ENCODE measurements at places on chromosomes 16 and 17.

DNA sequence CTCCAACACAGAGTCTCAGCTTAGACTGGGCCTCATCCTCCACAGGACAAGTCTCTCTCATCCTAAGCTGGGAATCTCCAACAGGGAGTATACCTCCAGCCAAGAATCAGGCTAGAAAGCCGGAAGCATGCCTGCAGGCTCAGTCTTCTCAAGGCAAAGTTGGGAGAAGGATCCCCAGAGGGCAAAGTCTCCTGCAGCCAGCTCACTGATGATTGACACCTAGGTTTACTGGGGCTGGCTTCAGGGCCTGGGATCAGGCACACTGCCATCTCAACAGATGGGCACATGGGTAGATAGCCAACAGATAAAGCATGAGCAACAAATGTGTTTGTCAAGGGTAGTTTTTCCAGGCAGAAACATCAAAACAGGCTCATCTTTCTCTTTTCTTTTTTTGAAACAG is 56.1 kb upstream of the TOX3 start:
- no peak for DNase-seq

DNA sequence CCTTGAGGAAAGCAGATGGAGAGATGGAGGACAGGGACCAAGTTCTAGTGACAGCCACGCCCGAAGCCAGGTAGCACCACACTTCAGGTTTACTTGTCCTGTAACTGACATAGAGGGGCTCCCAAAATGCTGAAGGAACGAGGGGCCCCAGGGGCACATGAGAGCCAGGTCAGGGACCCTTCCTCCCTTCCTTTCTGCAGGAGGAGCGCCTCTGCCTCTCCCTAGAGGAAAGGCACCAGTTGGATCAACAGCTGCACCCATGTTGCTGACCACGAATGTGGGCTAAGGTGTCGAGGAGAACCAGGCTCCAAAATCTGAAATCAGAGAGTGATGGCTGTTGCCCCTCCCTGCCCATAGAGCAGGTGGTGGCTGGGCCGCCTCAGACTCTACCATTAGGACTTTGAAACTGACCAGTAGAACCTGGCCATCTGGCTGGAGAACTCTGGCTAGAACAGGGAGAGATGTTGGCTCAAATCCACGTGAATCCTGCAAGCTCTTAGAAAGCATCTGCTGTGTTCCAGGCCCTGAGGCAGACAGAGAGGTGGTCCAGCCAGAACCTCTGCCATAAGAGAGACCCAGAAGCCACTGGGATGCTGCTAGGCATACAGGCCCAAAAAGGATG is 218.8 kb downstream of the KATNIP start:
- DNase-seq = no peak

DNA sequence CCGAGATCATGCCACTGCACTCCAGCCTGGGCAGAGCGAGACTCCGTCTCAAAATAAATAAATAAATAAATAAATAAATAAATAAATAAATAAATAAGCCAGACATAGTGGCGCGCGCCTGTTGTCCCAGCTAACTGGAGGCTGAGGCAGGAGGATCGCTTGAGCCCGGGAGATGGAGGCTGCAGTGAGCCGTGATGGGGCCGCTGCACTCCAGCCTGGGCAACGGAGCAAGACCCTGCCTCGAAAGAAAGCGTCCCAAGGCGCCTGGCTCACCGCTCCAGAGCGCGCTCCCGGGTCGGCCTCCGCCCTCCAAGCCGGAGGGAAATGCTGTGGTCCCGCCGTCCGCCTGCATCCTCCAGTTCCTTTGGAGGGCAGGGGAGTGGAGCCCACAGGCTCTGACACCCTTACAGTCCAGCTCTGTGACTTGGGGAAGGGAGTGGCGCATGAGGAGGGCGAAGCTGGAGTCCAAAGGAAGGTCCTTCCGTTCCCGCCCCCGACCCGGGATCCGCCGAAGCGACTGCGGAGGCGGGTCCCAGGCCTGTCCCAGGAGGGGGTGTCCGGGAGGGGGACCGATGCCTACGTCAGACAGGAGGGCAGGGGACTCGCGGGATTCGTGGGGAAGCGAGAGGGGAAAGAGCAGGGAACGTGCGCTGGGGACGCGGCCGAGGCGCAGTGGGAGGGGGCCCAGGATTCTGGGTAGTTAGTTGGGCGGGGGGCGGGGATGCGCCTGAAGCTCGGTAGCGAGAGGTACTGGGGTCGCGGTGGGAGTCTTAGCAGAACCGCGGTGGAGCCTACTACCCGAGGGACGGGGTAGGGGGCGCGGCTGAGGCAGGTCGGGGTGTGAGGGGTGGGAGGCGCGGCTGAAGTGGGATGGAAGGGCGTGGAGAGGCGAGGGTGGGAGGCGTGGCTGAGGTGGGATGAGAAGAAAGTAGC is 8.4 kb upstream of the TRPV2 start:
- DNase-seq = no peak

DNA sequence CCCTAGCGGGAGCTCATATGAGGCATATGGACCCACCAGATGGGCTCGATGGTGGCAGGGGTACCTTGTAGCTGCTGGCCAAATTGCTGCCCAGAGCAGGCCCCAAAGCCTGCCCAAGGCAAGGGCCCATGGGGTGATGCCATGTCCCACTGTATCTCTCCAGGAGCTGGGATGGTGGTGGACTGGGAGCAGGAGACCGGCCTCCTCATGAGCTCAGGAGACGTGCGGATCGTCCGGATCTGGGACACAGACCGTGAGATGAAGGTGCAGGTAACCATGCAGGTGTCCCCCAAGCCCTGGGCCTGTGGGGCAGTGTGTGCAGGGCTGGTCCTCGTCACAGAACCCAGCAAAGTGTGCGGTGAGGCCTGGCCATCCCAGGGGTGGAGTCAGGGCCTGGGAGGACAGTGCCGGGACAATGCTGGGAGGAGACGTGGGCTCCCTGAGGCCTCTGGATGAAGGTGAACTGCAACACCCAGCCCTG is 34.1 kb upstream of the CHMP6 start:
- no peak for DNase-seq

GRCh38 chr17:4956493-4957061 is 5.7 kb downstream of the ENO3 start:
- no peak for DNase-seq

DNA sequence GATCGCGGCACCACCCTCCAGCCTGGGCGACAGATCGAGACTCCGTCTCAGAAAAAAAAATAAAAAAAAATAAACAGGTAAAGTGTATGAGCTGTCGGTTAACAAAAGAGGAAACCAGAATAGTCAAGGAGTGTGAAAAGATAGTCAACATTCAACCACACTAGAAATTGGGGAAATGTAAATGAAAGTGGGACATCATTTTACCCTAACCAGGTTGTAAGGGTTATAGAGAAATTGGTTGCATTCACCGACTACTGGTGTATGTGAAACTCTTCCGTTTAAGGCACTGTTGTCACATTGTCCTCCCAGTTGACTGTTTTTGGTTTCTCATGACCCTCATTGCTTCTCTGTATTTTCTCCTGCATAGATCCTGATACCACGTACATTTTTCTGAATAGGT is 62.8 kb downstream of the RABEP1 start:
- no peak for DNase-seq

DNA sequence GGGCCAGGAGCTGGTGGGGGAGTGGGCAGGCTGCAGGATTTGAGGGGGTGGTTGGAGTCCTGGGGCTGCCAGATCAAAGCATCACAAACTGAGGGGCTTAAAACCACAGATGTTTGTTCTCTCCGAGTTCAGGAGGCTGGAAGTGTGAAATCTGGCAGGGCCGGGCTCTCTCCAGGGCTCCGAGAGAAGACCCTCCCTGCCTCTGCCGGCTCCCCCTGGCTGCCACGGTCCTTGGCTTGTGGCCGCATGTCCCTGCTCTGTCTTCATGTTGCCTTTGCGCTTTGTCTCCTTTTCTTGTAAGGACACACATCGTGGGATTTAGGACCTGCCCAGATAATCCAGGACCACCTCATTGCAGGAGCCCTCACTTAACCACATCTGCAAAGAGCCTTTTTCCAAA is 139.8 kb upstream of the GSE1 start:
- no peak for DNase-seq

- peak; percentile 40 for DNase-seq
Measured at GRCh38 chr17:76623271-76624146, 20.0 kb downstream of the ST6GALNAC1 start.

DNA sequence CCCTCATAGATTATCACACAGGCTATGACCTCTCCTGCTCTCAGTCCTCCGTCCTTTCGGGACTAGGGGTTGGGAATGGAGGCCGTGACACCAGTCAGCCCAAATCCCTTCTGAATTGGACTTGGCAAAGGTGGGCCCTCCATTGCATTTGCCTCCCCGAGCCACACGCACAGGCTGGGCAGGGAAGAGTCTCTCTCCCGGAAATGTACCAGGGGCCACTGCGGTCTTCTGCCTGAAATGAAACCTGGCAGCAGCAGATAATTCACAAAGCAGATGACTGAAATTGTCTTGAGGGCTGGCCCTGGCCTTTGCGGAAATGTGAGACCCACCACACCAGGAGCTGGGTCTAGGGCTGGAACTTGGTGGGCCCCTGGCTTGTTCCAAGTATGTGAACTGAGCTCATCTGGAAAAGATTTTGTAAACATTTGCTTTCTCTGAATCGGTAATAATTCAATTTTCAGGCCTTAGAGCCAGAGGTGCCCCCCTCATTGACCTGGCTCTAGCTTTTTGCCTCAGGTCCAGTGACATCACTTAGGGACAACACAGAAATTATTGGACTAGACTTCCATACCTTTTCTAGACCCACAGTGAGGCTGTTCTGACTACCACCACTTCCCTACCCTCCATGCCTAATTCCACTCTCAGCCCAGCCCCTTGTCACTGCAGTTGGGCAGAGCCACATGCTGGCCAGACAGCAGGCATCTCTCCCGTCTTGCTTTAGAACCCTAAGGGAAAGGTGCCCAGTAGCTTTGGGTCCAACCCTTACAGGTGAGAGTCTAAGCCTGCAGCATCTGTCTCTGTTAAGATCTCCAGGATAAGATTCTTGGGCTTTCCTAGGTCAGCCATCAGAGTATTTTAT is 75.2 kb downstream of the CCDC182 start:
- DNase-seq = no peak

- DNase-seq = no peak
Measured at GRCh38 chr16:67104845-67105244, 4.9 kb upstream of the PHAF1 start.

GRCh38 chr16:13634959-13635358 is 285.0 kb upstream of the ERCC4 start:
- no peak for DNase-seq

- DNase-seq = no peak
Measured at GRCh38 chr17:37701496-37701898, 43.4 kb downstream of the HNF1B start.

DNA sequence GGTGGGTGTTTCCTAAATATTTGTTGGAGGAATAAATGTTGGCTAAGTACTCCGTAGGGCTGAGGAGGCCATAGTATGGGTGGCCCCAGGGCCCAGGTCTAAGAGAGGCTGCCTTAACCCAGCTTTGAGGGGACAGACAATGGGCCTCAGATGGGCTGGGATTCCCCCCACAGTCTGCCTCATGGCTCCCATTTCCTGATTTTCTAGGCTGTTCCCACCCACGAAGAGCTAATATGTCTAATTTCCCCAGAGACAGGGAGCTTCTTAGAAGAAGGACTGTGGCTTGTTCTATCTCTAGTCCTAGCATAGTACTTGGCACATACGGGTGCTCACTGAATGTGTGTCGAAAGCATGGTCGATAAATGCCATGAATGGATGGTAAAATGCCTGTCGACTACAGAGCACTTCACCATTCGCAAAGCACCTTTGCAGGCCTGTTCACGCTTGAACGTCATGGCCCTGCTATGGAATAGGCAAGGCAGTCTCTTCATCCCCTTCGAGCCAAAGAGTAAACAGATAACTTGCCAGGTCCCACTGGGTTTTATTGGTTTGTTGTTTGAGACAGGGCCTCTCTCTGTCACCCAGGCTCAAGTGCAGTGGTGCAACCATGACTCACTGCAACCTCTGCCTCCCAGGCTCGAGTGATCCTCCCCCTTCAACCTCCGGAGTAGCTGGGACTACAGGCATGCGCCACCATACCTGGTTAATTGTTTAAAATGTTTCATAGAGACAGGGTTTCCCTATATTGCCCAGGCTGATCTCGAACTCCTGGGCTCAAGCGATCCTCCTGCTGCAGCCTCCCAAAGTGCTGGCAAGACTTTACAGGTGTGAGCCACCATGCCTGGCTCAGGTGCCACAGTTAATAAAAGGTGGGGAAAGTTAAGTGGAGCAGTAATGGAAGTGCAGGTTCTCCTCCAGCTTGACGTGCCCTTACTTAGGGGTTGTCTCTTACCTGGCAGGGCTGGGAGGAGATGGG is 9.7 kb downstream of the CHAD start:
- no peak for DNase-seq

DNA sequence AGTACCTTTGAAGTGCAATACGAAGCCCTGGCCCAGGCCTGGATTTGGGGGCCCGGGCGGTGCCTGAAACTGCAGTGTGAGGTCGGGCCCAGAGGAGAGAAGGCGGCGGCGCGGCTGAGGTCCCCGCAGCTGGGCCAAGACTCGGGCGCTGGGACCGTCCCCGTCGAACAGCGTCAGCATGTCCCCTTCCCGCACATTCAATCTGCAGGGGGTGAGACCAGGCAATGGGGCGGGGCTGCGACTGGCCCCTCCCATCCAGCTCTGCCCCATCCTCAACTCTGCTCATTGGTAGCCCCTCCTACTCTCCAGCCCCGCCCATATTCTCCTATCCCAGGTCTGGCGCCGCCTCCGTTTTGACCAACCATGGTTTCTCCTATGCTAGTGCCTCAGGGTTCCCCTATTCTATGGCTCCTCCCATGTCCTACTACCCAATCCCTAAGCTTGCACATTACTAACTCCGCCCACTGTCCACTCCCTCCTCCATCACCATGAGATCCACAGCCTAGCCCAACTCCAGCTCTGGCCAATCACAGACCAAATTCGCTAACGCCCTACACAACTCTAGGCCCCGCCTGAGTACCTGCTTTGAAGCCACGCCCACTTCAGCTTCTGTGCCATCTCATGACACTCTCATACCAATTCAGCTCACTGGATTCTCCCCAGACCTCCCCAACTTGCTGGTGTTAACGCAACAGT is 14.4 kb upstream of the CDIPT start:
- no peak for DNase-seq

- no peak for DNase-seq
Measured at GRCh38 chr17:82843904-82844680, 4.3 kb upstream of the ZNF750 start.

GRCh38 chr16:2233046-2233775 is 3.0 kb upstream of the DNASE1L2 start:
- no peak for DNase-seq

DNA sequence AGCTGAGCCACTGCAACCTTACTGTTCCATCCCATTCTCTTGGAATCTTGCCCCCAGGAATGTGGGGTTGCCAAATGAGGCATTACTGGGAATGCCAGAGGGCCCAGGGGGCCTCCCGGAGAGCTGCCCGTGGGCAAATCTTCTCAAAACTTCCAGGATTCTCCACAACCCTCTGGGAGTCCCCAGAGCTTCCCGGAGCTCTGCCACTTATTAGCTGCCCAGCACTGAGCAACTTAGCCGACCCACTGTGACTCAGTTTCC is 306.0 kb downstream of the FOXL1 start:
- DNase-seq = peak; percentile 19

DNA sequence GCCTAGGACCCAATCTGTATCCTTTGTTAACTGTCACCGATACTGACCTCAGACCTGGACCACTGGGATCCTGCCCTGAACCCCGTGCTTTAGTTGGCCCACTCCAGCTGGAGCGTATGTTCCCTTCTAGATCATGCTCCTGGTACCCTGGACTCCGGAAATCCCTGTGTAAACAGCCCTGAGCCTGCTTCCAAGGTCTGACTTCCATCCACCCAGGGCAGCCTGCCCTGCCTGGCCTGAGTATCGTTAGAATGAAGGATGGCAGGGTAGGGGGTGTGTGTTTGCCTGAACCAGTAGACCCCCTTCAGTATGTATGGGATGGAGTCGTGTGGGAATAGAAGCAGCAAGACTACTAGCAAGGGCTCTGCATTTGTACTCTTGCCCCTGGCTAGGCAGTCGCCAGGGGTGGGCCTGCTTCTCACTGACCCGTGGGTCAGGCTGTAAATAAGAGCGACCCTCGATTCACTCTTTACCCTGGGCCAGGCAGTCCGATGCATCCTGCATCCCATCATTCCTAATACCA is 691 bp upstream of the TMEM98 start:
- DNase-seq = no peak

All from fibroblast of skin of left quadriceps (primary cell).